Chondrocyte (in vitro differentiated cells): ENCODE measurements at places on chromosomes 2 and 18.

DNA sequence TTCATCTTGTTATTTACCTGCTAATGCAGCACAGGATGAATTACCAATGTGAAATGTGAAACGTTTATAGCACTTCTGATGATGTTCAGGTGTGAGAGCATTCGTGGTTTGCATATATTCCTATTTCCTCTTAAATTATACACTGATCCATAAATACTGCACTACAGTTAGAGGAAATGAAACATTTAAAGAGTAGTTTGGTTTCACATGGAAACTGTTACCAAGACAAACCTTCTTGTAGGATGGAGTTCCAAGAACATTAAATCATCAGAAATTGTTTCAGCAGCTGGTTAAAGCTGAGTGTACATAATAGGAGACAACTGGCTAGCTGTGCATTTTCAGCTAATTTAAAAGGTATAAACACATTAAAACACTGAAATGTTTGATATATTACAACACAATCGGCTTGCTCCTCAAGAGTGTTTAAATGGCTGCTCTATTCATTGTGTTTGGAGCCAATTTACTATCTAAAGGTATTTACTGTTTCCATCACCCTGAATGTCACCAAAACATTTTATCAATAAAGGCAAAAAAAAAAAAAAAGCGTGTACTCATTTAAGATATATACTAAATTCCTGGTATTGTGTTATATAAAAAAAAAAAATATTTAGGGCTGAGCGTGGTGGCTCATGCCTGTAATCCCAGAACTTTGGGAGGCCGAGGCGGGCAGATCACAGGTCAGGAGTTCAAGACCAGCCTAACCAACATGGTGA is 100.6 kb downstream of the DYM start:
- no peak for DNase-seq

DNA sequence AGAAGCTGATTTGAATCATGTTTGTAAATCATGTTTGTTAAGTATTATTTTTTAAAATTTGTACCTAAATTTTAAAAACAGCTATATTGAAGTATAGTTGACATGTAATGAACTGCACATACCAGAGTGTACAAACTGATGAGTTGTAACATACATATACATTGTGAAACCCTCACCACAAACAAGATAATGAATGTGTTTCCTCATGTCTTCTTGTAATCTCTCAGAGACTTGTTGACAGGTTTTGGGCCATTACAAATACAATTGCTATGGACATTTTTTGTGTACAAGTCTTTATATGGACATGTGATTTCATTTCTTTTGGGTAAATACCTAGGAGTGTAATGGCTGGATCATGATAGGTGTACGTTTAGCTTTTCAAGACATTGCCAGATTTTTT is 21.5 kb downstream of the WDR43 start:
- no peak for DNase-seq

DNA sequence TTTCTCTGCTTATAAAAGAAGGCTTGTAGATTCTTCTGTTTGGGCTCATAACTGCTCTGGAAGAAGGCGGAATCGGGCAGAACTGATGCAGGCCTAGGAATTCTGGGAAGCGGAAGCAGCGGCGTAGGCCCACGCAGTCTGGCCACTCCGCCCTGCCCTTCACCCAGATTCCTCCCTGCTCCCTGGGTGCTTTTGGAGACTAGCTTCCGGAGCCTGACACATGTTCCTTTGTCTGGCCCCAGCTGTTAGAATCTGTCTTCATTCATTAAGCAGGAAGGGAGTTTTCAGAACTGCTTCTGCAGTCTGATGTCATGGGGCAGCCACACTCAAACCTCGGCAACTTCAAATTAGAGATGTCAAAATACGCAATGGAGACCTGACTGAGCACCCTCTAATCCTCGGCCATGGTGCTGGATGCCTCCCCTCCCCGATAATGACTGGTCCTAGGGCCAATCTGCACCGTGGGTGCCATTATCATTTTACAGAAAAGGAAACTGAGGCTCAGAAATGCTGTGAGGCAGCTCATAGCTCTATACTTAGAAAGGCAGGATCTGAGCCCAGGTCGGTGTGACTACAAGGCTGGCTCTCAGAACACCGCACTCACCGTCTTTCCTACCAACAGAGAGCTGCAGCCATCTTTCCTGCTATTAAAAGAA is 275.7 kb downstream of the MYCN start:
- no peak for DNase-seq

DNA sequence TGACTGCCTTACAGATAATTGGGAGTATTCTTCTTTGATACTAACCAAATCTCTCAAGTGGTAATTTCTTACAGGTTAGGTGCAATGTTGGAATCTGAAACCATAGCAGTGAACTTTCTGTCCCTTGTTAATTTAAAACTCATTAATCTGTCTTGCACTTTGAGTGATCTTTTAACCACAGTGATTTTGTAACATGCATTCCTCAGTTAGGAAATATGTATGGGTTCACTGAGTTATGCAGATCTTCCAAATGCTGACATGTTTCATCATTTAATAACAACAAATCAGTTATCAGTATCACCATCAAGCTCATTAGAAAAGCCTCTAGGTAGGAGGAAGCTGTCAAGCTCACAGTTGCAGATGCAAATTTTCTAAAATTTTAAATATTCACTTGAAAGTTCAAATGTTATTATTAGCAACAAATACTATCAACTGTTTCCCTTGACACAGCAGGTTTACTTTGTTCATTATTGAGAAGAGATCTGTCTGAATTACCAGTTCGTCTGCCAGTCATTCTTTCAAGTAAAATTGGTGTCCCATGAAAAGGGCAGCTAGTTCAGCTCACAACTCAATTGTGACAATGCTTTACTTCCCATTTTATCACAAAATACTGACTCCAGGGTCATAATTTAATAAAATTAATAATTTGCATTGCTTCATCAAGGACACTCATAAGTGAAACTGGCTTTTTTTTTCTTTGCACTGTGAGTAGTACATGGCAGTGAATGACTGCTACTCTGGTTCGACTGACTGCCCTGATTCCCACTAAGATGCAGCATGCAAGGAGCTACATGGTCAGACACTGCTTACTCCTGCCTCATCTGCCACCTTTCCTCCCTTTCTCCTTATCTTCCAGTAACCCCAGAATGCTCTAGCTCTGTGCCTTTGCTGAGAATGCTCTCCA is 31.6 kb downstream of the SUCLG1 start:
- no peak for DNase-seq

GRCh38 chr2:124323321-124323720 is 298.2 kb downstream of the CNTNAP5 start:
- no peak for DNase-seq

DNA sequence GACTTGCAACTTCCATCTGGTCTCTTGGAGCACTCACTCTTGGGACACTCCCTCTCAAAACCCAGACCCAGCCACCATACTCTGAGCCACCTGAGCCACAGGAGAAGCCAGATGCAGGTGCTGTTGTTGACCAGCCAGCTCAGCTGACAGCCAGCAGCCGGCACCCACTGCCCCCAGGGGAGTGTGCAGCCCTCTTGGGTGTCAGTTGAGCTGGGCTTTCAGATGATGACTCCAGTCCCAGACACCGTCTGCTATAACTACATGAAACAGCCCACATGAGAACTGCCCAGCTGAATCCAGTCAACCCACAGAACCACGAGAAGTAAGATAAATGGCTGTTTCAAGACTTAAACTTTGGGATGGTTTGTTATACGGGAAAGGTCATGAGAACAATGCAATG is 10.7 kb upstream of the IGFBP2 start:
- no peak for DNase-seq

DNA sequence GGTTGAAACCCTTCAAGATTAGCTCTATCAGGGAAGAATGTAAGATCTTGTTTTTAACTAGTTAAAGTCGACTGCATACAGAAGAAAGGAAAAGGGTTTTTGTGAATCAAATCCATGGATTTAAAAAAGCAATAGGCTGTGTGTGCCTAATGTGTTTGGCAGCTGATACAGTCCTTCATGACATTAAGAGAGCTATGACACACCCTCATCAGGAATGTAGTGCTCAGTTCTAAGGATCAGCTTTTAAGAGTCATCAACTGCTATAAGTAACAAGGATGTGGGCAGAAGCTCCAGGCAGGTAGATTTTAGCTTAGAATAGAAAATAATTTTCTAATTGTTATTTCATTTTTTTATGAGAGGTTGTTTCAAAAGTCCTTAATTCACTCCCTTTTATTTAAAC is 52.9 kb downstream of the PPP1R1C start:
- DNase-seq, result no peak

- DNase-seq, result no peak
Observed at GRCh38 chr18:42360716-42361115, 405.7 kb downstream of the PIK3C3 start.

- DNase-seq, result no peak
Observed at GRCh38 chr2:197328461-197328860, 17.9 kb upstream of the ANKRD44 start.

DNA sequence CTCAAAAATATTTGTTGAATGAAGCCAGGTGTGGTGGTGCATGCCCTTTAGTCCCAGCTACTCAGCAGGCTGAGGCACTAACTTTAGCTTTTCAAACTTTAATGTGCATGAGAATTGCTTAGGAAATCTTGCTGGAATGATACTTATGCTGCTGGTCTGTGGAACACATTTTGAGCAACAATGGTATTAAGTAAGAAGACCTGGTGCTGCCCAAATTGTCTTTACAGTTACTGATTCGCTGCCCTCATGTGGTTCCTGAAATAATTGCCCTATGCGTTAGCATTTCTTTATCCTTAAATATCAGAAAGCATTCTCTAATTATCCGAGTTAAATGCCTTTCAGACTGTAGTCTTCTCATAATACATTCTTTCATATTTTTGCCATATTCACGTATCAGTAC is 76.0 kb upstream of the SESTD1 start:
- no peak for DNase-seq

- no peak for DNase-seq
Observed at GRCh38 chr2:134436706-134437105, 182.8 kb downstream of the MGAT5 start.

GRCh38 chr18:57835904-57836303 is 32.8 kb upstream of the ATP8B1 start:
- DNase-seq, result no peak

DNA sequence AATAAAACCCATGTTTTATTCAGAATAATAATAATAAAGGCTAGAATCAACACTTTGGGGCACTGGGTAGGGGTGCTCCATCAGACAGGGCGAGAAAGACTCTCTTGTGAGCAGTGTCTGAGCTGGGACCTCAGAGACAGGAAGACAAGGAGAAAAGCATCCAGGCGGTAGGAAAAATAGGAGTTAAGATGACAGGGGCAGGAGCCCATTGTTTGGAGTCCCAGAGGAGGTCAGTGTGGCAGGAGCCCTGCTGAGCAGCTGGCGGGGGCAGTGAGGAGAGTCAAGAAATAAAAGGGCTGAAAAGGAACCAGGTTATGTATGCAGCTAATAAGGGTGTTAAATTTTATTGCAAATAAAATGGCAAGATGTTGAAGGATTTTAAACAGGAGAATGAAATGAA is 457.4 kb downstream of the FBXO15 start:
- no peak for DNase-seq

GRCh38 chr2:2271469-2271941 is 59.6 kb downstream of the MYT1L start:
- DNase-seq, result no peak

GRCh38 chr18:10122988-10123950 is 209.5 kb downstream of the VAPA start:
- DNase-seq, result no peak

GRCh38 chr2:168138901-168139300 is 108.5 kb downstream of the STK39 start:
- DNase-seq, result no peak

- DNase-seq, result no peak
Observed at GRCh38 chr2:118498943-118499342, 348.5 kb downstream of the EN1 start.

- DNase-seq, result no peak
Observed at GRCh38 chr18:28151434-28151833, 25.5 kb downstream of the CDH2 start.

- DNase-seq, result no peak
Observed at GRCh38 chr18:58806826-58807714, 57.6 kb upstream of the ZNF532 start.

GRCh38 chr18:56890632-56891031 is 239.5 kb downstream of the WDR7 start:
- DNase-seq, result no peak

GRCh38 chr2:110747522-110748488 is 15.4 kb downstream of the ACOXL start:
- no peak for DNase-seq

DNA sequence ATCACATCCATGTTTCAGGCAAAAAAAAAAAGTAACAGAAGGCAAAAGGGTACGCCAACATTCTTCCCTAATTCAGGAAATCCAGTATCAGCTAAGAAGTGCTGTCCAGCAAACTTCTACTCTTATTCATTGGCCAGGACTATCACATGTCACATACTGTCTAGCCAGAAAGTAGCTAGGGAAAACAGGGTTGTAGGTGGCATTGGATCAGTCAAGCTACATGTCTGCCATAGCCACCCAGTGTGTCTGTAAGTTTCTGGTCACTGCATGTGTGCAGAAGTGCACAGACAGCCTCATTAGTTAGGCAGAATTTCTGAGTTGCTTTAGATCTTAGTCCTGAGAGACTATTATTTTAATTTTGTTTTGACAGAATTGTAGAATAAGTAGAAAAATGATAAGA is 465.3 kb upstream of the NRP2 start:
- no peak for DNase-seq

DNA sequence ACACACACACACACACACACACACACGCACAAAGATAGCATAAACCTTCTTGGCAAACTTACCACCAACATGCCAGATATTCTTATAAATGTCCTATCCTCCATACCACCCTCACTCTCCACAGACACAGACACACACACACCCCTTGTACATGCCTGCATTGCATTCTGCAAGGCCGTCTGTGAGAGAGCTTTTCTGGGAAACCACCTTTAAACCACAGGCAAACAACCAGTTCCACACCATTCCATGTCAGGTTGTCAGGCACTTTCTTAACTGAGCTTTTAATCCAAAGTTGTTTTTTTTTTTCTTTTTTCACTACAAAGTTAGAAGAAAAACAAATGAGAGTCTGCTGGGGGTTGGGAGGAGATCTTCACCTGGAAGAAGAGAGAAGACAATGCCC is 221.1 kb downstream of the C1D start:
- no peak for DNase-seq

DNA sequence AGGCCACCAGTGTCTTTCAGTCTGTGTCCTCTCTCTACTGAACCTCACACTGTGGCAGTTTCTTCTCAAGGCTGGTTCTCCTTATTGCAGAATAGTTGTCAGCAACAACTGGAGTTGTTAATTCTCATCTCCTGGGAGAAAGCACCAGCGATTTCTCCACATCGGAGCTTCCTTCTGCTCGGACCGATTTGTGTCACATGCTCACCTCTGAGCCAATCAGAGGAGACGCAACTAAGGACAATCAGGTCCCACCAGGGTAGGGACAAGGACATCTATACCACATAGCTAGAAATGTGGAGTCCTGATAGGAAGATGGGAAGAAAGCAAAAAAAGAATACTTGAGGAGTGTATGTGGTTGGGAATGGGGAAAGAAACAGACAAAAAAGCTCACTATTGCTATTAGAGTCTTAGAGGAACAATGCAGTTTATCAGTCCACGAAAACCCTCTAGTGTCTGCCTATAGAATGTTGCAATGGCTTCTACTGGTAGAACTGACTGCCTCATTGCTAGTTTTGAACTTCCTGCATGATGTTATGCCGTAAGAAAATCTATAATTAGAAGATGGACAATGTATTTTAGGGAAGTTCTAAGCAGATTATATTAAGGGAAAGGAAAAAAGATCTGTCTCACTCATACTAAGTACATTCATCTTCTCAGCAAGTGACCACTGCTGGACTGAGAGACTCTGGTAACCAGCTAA is 169.7 kb downstream of the CDCA7 start:
- DNase-seq, result no peak
